ENCODE measurements at places on chromosomes 12 and 14. TPM values are rescaled to one million over a fixed set of nuclear protein-coding genes. Genes with fewer than 3 reads are reported as not detected.

GRCh38 chr14:61521773-61522172, 173.5 kb upstream of the HIF1A start:
- DNase-seq, result no peak

SLC2A14 gene
- not detected for total RNA-seq

CDC42BPB gene
- total RNA-seq, result 51.5 TPM

GRCh38 chr12:30610718-30611117, 85.0 kb downstream of the IPO8 start:
- DNase-seq, result no peak

DNA sequence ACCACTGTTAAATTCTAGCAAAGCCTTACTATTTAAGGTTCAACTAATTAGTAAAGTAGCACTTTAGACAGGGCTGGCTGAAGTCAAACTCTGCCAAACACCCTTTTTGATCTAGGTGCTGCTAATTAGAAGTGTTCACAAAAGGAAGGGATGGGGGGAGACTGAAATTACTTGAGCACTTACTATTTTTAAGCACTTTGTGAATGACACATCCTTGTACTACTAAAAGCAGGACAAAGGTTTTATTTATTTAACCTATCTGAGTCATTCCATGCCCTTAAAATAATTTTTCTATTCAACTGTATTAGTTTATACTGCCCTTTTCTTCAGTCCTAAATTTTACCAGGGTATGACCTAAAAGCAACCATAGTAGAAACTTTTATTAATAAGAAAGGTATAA, 20.1 kb downstream of the MBIP start:
- DNase-seq, result no peak

LRTM2 gene
- not detected for total RNA-seq

PTPN21 gene
- total RNA-seq, result 4.8 TPM

DNA sequence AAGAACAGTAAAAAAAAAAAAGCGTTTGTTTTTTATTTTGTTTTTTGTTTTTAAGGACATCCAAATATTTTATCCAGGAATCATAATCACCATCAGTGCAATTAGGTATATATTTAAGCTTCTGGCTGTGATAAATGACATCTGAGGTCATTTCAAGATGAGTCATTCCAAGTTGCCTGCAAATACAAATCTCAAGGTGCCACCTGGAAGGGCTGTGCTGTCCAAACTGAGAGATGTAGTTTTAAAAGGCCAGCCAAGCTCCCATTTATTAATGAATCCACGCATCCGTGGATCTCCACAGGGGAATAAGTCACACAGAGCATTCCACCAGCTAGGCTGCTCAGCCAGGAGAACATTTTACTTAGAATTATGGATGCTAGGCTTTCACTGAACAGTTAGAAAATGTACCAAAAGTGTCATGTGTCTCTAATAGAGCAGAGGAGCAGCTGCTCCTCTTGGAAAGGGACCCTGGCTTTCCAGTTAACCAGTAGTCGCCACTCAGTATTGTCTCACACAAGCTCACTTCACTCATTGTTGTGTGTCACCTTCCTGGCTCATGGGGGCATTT, 1151.4 kb upstream of the TMEM132C start:
- DNase-seq, result peak; percentile 35

- DNase-seq, result peak; percentile 35
Measured at GRCh38 chr12:76820888-76821482, 57.1 kb downstream of the ZDHHC17 start.

GRCh38 chr12:109948368-109948767, 47.8 kb downstream of the GIT2 start:
- DNase-seq, result no peak

RNFT2 gene
- total RNA-seq, result 4.6 TPM

GRCh38 chr12:115467531-115467930, 783.6 kb upstream of the TBX3 start:
- no peak for DNase-seq

DNA sequence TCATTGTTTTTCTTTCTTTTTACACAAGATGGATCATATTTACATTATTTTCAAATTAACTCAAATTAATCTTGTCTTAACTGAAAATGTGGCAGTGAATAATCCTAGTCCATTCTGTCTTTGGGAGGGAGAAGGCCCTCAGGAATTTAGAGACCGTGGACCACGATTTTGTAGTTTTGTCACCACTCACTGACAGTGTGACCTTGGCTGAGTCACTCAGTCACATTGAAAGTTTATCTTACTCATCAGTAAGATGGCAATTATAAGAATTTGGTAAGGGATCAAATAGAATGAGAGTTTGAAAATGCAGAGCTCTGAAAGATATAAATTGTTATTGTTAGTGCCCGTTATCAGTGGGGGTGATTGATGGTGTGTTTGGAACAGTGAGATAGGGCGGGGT, 16.4 kb downstream of the FOXJ2 start:
- no peak for DNase-seq

- DNase-seq, result no peak
Measured at GRCh38 chr12:4250691-4251090, 22.9 kb upstream of the CCND2 start.

DNA sequence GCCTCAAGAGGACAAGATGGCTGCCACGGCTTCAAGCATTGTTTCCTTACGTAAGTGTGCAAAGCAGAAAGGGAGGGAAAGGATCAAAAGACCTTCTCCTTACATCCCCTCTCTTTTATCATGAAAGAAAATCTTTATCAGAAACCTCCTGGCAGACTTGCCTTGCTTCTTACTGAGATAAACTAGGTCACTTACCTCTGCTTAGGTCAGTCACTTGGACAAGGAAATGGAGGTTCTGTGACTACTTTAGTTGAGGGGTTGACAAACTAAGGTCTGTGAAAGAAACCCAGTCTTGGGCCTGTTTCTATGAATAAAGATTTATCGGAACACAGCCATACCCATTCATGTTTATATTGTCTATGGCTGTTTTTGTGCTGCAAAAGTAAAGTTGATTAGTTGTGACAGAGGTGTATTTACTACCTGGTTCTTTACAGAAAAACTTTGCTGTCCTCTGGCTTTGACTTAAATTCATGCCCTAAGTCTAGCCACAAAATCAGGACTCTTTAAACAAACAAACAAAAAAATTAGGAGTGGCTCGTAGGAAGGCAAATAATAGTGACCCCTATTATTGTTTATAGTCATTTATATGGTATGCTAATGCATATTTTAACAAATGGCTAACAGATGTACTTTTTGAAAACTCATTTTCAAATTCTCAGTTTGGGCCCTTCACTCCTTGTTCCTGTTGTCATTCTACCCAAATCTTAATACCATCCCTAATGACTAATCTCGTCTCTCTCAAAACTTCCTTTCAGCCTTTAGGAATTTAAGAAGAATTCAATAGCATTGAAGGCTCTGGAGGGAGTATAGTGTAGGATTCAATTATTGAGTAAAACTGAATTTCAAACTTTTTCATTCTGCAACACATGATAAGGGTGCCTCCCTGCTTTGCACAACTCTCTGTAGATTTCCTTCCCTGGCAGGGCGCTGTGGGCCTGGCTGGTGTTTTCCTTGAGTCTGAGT, 42.0 kb upstream of the ATP2B1 start:
- DNase-seq, result no peak

TSHR gene
- total RNA-seq, result not detected

- DNase-seq, result no peak
Measured at GRCh38 chr12:4438834-4439596, 6.6 kb downstream of the FGF6 start.

DNA sequence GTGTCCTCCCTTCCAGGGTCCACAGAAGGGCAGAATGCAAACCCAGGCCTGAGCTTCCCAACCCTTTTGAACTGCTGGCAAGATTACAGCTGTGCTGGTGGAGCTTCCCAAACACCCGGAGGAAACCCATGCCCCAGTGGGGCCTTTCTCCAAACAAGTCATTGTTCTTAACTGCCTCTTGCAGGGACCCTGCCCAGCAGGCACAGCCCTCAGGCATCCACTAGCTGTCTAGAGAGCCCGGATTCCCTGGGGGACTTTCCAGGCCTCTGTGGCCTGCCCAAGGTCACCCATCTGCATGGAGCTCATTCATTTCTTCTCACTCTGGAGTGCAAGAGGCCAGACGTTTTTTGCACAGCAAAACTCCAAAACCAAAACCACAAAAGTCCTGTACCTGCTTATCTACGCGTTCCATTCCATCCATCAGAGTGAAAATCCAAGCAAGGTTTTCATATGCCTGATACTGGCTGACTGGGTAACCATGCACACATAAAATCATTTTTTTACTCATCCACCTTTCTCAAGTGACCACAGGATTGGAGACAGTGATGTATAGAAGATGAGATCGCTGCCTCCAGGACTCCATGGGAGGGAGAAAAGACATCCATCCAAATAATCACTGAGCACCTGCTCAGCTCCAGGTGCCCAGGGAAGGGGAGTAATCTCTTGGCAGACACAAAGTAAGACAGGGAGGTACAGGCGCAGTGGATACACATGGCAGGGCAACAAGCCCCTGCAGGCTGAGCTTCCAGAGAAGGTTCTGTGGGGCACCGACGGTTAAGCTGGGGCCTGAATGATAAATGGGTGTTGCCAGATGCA, 17.2 kb upstream of the BDKRB2 start:
- DNase-seq, result no peak

DNA sequence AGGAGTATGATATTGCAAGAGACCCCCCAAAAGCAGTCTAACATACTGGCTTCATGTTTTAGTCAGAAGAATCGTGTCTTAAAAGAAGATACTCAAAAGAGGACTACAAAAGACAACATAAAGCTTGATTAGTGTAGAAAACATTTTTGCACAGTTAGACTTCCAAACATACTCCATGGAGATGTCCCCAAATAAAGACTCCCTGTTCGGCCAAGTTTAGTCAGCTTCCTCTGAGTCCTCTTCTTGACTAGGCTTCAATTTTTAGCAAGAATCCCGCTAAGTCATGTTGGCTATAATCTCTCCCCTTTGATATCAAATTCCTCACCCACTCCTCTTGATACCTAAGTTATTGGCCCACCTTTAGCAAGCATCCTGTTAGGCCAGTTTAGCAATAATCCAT, 298.0 kb downstream of the RMST start:
- no peak for DNase-seq

- DNase-seq, result no peak
Measured at GRCh38 chr12:28456934-28457710, 266.9 kb downstream of the CCDC91 start.

DNA sequence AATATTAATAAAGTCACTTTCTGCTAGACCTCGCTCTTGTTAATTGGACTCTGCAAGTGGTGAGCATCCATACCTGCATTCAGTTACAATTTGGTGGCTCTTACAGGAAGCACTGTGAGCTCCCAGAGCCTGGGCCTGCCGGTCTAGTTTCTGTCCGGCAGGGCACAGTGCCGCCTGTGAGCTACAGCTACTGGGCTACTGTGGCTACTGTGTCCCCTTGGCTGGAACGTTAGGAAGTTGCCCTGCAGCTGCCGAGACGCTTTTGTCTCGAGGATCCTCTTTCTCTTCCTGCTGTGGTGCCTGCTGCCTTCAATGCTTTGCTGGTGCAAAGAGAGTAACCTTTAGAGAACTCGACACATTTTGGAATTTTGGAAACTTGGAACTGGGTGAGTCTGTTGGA, 44.6 kb upstream of the PTGDR start:
- DNase-seq, result no peak

DNA sequence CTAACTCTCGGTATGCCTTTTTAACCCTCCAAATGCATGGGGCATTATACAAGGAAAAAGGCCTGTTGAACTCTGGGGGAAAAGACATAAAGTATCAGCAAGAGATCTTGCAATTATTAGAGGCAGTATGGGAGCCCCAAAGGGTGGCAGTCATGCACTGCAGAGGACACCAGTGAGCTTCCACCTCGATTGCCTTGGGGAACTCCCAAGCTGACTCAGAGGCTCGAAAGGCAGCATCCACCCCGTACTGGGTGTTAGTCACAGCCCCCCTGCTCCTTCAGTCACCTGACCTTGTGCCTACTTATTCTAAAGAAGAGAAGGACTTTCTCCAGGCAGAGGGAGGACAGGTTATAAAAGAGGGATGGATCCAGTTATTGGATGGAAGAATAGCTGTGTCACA, 781.4 kb upstream of the TMEM132C start:
- peak; percentile 94 for DNase-seq

HOXC9 gene
- total RNA-seq, result 12.6 TPM

DNA sequence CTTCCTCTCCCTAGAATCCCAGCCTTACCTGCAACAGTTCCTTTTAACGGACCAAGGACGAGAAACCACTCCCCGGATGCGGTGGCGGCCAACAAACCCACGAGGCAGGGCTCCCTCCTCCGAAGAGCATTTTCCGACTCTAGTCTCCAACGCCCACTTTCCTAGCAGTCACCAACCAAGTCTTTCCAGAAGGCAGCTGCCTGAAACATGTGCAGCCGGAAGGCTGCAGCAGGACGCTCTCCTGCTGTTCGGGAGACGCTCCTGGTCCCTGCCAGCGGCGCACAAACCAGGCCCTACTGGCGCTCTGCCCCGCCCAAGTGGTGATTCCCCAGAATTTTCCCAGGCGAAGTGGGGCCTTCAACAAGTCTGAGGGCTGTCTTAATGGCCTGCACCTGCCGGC, 21.1 kb upstream of the ADAM20 start:
- DNase-seq, result no peak

OR4L1 gene
- not detected for total RNA-seq

- DNase-seq, result peak; percentile 61
Measured at GRCh38 chr12:113048716-113049127, 7.8 kb upstream of the DTX1 start.

DNA sequence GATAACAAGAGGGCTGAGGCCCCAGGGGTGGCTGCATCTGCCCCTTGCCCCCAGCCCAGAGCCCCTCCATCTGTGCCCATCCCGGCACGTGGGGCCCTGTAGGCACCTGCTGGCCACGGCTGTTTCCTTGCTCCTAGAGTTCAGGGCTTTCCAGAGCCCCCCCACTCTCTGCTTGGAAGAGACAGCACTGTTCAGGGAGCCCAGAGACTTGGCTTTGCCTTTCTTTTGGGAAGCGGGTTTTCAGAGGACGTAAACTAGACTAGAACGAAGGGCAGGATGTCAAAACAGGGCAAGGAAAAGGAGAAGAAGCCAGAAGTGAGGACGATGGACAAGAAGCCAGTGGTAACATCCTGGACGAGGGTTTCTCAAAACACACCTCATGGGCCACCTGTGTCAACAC, 163.3 kb upstream of the LHX5 start:
- no peak for DNase-seq

FAM90A1 gene
- total RNA-seq, result 0.17 TPM

DNA sequence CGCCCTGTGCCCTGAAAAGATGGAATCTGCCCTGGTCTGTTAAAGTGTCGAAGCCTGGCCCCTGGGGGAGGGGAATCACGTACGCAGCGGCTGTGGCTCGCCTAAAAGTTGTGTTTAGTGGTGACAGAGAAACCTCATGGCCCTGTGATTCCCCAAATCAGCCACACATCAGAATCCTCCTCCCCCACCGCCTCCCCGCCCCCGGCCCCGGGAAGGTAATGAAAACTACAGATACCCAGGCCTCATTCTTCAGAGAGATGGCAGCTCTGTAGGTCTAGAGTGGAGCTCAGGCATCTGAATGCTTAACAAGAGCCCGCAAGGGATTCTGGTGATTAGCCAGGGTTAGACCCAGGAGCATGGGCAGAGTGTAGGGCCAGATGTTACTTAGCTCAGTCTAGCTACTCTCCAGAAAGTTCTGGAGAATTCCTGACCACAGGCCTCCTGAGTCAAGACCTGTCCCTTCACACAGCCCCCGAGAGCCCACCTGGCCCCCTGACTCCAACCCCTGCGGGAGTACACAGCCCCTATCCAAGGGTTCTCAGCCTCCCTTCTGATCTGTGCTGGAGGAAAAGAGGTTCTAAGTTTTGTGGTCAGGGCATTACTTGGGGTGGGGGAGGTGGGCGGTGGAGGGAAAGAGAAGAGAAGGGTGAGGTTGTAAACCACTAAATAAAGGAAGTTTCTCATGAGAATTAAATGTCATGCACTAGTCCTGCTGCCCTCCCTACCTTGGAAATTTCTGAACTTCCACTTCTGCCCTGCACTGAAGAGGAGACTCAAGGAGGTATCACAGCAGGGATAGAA, 114.8 kb downstream of the PLXNC1 start:
- DNase-seq, result peak; percentile 10

- DNase-seq, result no peak
Measured at GRCh38 chr14:56216626-56217379, 98.6 kb downstream of the PELI2 start.
